ENCODE measurements at places on chromosomes 6 and 20. TPM values are rescaled to one million over a fixed set of nuclear protein-coding genes. Genes with fewer than 3 reads are reported as not detected.

- DNase-seq, result no peak
- no peaks in the 10 kb centered on the region for H3K4me1 ChIP-seq
- H3K36me3 ChIP-seq, result no peaks in the 10 kb centered on the region
- no peaks in the 10 kb centered on the region for H3K27me3 ChIP-seq
These were observed 20.1 kb downstream of the NT5E start for GRCh38 chr6:85470023-85470410.

- peak overlapping the region; percentile 94 for H3K4me3 ChIP-seq
- peak; percentile 100 for DNase-seq
- peaks cover 47% of the 10 kb centered on the region for H3K4me1 ChIP-seq
- H3K36me3 ChIP-seq, result no peaks in the 10 kb centered on the region
These were observed 590 bp downstream of the HIVEP2 start for GRCh38 chr6:142944124-142945048.

GRCh38 chr6:75493400-75494064, at the start of gene FILIP1:
FILIP1 (minus strand) TSS chr6:75493800; CDS start chr6:75414972, 78,828 bp downstream.
- no peaks in the 10 kb centered on the region for H3K36me3 ChIP-seq
- no peak within 1 kb of the TSS for H3K4me3 ChIP-seq
- H3K4me1 ChIP-seq, result no peaks in the 10 kb centered on the region
- H3K27ac ChIP-seq, result no peak within 1 kb of the TSS
- no peaks in the 10 kb centered on the region for H3K27me3 ChIP-seq
- DNase-seq, result no peak

DNA sequence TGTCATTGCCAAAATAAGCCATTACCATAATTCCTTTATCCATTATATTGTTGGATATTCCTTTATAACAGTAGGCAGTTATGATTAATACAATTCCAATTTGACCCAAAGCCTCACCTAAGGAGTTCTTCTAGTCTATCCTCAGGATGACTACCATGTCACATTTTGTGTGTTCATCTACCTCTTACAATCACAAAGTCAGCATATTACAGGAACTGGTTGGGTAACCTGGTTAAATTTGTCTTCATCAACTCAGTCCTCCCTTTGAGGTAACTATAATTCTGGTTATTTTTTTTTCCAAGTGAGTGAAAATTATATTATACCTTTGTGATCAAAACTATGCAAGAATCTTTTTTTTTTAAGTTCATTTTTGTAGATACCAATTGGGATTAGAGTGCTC, 540.5 kb downstream of the BTBD3 start:
- H3K4me1 ChIP-seq, result no peaks in the 10 kb centered on the region
- no peak overlapping the region for H3K4me3 ChIP-seq
- H3K27ac ChIP-seq, result no peak overlapping the region
- no peaks in the 10 kb centered on the region for H3K36me3 ChIP-seq
- DNase-seq, result no peak
- H3K27me3 ChIP-seq, result no peaks in the 10 kb centered on the region

GRCh38 chr6:41589636-41590622, 43.7 kb downstream of the FOXP4 start:
- no peak for DNase-seq
- no peak overlapping the region for H3K27ac ChIP-seq
- H3K4me1 ChIP-seq, result no peaks in the 10 kb centered on the region
- no peaks in the 10 kb centered on the region for H3K36me3 ChIP-seq
- H3K27me3 ChIP-seq, result no peaks in the 10 kb centered on the region

- no peak overlapping the region for H3K27ac ChIP-seq
- no peak overlapping the region for H3K4me3 ChIP-seq
- H3K4me1 ChIP-seq, result peaks cover 2% of the 10 kb centered on the region
- H3K36me3 ChIP-seq, result no peaks in the 10 kb centered on the region
- DNase-seq, result no peak
- H3K27me3 ChIP-seq, result no peaks in the 10 kb centered on the region
These were observed 226.8 kb upstream of the SGK1 start for GRCh38 chr6:134544737-134545136.

BPI gene
- total RNA-seq, result 2.4 TPM

DNA sequence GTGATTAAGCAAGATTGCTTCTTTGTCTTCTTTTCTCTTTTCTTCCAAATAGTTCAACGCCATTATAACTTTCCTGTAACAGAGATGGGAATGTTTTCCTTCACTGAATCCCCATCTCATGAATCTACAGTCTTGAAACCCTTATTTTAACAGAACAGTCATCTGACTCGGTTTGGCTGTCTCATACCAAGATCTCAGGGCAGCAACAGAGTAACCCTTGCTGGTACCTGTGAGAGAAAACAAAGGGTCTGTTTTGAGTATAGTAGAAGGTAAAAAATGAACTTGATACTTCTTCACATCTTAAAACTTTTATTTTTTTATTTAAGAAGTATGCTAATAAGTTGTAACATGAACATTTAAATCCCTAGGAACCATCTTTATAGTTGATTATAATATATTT, 19.6 kb upstream of the DSE start:
- H3K4me3 ChIP-seq, result no peak overlapping the region
- no peaks in the 10 kb centered on the region for H3K36me3 ChIP-seq
- DNase-seq, result no peak
- H3K27me3 ChIP-seq, result no peaks in the 10 kb centered on the region

MYLK4 gene
- 0.36 TPM for total RNA-seq

LAMA5 gene
- total RNA-seq, result 0.57 TPM

DNA sequence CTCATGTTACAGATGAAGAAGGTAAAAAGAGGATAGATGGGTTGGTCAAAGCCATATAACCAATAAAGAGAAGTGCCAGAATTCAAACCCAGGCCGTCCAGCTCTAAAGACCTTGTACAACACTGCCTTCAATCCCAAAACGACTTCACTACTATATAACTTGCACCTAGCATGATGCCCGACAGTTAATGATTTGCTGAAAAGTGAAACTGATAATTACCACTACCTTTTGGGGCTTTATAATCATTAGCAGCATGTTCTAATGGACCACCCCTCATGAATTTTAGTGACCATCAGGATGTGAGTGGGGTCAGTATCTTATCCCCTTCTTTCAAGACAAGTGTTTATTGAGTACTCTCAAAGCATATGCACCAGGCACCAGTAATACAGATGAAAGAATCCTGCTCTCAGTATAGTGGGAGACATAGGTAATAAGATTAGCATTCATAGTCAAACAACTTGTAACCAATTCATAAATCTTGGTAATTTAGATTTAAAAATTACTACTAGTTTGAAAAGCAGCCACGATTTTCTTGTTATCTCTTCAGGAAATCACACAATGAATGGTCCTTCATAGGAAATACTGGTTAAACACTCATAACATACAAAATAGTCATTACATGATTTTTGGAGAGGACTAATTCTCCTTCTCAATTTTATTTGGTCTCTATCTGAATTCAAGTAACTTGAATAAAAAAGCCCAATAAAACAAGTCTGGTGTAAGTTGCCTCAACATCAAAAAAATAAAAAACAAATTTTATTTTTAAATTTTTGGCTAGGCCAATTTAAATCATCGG, 98.0 kb downstream of the EPB41L2 start:
- no peaks in the 10 kb centered on the region for H3K4me1 ChIP-seq
- no peak overlapping the region for H3K4me3 ChIP-seq
- no peak overlapping the region for H3K27ac ChIP-seq
- no peak for DNase-seq

DNA sequence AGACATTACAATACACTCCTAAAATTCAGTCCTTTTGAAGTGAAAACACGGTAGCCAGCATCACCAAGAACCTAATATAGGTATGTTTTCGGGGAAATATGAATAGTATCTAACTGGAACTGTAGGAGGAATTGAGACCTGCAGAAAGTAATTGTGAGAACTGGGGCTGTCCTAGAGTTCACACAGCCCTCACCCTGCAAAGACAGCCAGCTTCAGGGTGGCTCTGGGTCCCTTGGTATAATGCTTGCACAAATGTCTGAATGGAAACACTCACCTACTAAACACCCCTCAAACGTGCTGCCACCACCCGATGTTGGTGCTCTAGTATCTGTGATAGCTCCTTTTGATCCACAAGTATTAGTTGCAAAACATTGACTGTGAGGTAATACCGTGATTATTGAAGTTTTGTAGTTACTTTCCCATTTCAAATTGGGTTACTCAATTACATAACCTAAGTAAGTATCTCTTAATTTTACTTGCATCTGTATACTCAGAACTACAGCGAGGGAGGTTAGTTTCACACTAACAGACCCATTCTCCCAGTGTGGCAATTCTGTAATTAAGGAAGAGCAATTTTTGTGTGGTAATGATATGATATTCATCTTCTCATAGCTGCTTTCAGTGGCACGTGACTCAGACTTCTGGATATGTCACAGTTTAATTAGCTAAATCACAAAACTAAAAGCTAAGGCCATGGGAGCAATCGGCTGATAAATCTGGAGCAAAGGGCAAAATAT, 129.5 kb downstream of the INSM1 start:
- no peaks in the 10 kb centered on the region for H3K4me1 ChIP-seq
- DNase-seq, result no peak
- no peak overlapping the region for H3K27ac ChIP-seq
- H3K27me3 ChIP-seq, result no peaks in the 10 kb centered on the region

DNA sequence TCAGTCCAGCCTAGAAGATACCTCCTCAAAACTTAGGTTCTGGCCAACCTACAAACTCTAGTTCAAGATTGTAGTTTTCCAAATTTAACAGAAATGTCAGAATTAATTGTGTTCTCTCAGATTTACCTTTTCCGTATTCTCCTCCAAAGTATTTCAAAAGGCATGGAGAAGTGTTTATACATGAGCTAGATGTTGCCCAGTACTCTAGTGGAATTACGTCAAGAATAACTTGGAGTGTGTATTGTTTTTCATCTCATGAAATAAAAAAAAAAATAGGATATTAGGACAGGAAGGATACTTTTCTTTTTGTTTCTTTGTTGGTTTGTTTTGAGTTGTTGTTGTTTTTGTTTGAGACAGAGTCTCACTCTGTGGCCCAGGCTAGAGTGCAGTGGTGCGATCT, 32.3 kb upstream of the MARCKS start:
- no peak for DNase-seq
- no peaks in the 10 kb centered on the region for H3K4me1 ChIP-seq
- H3K27me3 ChIP-seq, result no peaks in the 10 kb centered on the region
- H3K27ac ChIP-seq, result no peak overlapping the region

GRCh38 chr6:8683204-8683603, 247.9 kb upstream of the SLC35B3 start:
- no peak overlapping the region for H3K4me3 ChIP-seq
- no peaks in the 10 kb centered on the region for H3K36me3 ChIP-seq
- no peaks in the 10 kb centered on the region for H3K4me1 ChIP-seq
- no peak for DNase-seq
- H3K27ac ChIP-seq, result no peak overlapping the region

- H3K27ac ChIP-seq, result no peak overlapping the region
- no peaks in the 10 kb centered on the region for H3K36me3 ChIP-seq
- no peaks in the 10 kb centered on the region for H3K4me1 ChIP-seq
- no peak for DNase-seq
- H3K4me3 ChIP-seq, result no peak overlapping the region
These were observed 11.5 kb upstream of the PDYN start for GRCh38 chr20:2005359-2005758.

GRCh38 chr6:131182991-131183425, 47.7 kb downstream of the AKAP7 start:
- H3K36me3 ChIP-seq, result no peaks in the 10 kb centered on the region
- H3K27me3 ChIP-seq, result no peaks in the 10 kb centered on the region
- no peak overlapping the region for H3K4me3 ChIP-seq
- H3K4me1 ChIP-seq, result no peaks in the 10 kb centered on the region
- no peak overlapping the region for H3K27ac ChIP-seq

DNA sequence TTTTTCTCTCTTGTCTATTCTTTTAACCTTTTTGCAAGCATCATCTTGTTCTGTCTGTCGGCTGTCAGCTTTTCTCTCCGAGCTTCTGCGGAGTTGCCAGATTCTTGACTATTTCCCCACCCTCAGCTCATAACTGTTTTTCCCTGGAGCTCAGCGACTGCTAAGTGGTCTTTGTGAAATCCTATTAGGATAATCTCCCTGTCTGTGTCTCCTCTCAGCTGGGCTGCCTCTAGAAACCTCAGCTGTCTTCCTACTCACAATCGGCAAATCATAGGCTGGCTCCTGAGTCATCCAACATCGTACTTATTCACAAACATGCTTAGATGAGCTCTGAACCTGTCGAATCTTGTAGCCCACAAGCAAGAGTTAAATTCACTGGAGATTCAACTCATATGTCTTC, 332.3 kb downstream of the PTPRT start:
- H3K36me3 ChIP-seq, result no peaks in the 10 kb centered on the region
- no peaks in the 10 kb centered on the region for H3K4me1 ChIP-seq
- H3K27ac ChIP-seq, result no peak overlapping the region
- no peak for DNase-seq

PROKR2 gene
- not detected for total RNA-seq

DNA sequence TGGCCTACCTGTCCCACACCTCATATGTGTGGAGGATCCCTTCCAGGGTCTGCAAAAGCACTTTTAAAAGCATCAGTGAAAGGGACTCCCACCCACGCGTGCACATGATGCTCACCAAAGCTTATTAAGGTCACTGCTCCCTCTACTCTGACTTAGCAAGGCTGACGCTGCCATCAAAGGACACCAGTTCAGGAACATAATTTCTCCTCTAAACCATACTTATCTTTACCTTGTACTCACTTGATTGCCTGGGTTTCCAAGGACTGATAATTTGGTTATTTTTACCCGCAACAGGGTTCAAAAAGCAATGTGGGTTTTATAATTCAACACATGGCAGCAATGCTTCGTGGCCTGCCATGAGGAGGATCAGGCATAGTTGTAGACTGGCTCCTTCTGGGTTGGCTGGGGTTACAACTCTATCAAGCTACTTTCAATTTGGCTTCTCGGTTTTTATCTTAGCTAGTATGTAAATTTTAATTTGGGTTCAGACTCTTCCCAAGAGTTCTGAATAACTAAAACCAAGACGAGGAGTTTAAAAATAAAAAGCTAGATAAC, 52.2 kb upstream of the EMILIN3 start:
- peaks cover 29% of the 10 kb centered on the region for H3K36me3 ChIP-seq
- H3K4me1 ChIP-seq, result no peaks in the 10 kb centered on the region
- H3K4me3 ChIP-seq, result no peak overlapping the region

GRCh38 chr20:16542477-16542876, 30.8 kb downstream of the KIF16B start:
- no peak for DNase-seq
- H3K36me3 ChIP-seq, result no peaks in the 10 kb centered on the region
- H3K4me3 ChIP-seq, result no peak overlapping the region
- no peaks in the 10 kb centered on the region for H3K4me1 ChIP-seq
- H3K27me3 ChIP-seq, result no peaks in the 10 kb centered on the region
- H3K27ac ChIP-seq, result no peak overlapping the region
